ENCODE measurements at places on chromosomes 6 and 20.

- DNase-seq = no peak
Measured at GRCh38 chr6:4224067-4224978, 88.9 kb upstream of the ECI2 start.

DNA sequence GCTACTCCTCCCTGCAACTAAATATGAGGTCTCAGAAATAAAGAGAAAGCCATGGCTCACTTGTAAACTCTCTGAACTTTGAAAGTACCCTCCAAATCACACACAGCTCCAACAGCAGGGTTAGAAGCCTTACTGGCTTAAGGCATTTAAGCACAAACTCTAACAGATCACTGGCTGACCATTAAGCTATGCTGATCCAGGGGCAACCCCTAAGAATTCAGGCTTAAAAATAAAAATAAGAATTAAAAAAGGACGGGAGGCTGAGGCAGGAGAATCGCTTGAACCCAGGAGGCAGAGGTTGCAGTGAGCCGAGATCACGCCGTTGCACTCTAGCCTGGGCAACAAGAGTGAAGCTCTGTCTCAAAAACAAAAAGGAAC is 21.8 kb downstream of the HLA-E start:
- DNase-seq = no peak

- DNase-seq = no peak
Measured at GRCh38 chr6:137652961-137653705, 158.9 kb upstream of the OLIG3 start.

DNA sequence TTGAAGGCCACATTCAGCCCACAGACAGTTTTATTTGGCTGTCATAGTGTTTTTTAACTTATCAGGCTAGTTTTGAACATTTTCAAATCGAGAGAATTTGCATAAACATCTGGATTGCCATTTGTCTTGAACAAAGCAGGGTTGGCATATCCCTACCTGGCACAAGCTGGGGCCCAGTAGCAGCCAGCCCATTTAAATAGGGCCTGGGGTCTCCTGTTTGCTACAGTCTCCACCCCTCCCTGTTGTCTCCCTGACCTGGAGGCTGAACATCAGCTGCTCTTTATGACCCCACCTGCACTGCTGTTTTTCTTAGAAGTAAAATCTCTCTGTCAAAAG is 10.5 kb downstream of the BCAS4 start:
- no peak for DNase-seq

GRCh38 chr6:166862287-166862977 is 93.9 kb downstream of the RNASET2 start:
- DNase-seq = no peak

- no peak for DNase-seq
Measured at GRCh38 chr20:37968841-37969401, 64.3 kb downstream of the TTI1 start.

DNA sequence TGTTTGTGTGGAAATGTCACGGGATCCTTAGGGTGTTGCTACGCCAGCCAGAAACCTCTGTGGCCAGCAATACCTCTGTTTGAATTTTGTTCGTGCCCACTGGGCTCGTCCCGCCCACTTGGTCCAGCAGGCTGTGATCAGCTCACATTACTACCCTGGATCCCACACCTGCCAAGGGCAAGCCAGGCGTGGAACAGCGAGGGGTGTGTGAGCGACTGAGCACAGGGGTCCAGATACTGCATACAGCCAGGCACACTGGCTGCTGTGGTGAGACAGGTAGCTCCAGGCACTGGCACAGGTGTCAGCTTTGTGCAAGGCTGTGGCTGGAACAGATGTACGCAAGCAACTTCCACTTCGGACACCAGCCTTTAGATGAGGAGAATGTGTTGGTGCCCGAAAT is 718.9 kb downstream of the EPHA7 start:
- no peak for DNase-seq

DNA sequence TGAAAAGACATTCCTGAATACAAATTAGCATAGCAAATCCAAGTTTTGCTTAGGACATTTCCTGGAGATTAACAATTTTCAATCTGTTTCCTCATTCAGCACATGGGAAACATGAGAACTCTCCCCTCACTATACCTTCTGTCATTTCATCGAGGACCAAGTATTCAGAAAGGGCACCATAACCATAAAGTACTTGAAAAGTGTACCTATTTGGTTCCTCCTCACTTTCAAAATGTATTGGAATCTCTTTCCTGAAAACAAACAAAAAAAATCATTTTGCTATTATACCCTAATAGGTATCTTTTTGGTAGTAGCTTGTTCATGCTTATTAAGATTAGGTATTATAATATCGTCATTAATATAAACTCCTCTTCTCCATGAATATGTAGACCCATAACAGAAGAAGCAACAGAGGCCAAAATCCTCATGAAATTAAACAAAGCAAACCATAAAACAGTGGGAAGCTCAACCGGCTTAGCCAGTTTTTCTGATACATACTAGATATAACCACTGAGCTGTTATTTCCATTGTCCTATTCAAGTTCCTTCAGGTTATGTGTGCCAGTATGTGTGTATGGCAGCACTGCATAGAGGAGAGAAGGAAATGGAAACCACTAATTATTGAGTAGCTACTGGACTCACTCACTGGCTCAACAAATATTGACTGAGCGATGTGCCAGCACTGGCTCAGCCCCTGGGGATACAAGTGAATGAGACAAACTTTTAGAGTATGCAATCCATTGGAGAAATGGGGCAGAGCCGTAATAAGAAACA is 274.0 kb downstream of the MAFB start:
- no peak for DNase-seq

GRCh38 chr6:30727920-30728553 is 7.9 kb downstream of the TUBB start:
- DNase-seq = no peak

GRCh38 chr6:44359973-44360372 is 17.5 kb downstream of the SPATS1 start:
- no peak for DNase-seq

- no peak for DNase-seq
Measured at GRCh38 chr6:48766349-48766748, 655.4 kb upstream of the PTCHD4 start.
